ENCODE measurements at places on chromosomes 7 and 10.
A peak's percentile ranks its signal among the peaks of the same experiment; 100 is the strongest.

GRCh38 chr10:92265687-92266258 lies 25.1 kb downstream of the CPEB3 start:
- DNase-seq: no peak

- DNase-seq: no peak
These were observed 53.0 kb downstream of the PDZD8 start for GRCh38 chr10:117322260-117322659.

DNA sequence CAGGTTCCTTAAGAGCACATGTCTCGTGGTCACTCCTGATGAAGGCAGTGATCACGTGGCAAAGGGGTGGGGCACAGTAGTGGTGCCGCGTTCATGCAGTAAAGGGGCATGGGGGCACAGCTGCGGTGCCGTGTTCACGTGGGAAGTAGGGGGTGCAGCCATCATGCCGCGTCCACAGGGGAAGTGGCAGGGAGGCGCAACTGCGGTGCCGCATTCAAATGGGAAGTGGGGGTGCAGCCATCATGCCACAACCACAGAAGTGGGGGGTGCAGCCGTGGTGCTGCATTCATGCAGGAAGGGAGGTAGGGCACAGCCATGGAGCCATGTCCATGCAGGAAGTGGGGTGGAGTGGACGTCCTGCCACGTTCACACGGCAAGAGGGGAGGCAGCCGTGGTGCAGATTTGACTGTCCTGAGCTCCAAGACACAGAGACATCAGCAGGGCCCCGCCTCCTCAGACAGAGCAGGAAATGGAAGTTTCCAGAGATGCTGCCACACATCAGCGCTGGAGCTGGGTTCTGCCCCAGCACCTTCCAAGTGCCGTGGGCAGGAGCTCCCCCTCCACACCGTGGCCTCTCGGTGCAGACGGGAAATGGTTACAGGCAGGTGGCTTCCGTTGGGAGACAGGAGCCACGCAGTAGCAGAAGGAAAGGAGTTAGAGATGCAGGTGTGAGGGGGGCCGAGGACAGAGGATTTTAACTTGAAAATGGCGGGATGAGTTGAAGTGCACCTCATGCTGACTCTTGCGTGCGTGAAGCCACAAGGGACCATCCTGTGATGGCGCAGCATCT lies 95.0 kb upstream of the DDC start:
- no peak for DNase-seq

GRCh38 chr7:139071680-139072079 lies 35.8 kb upstream of the ZC3HAV1L start:
- no peak for DNase-seq

DNA sequence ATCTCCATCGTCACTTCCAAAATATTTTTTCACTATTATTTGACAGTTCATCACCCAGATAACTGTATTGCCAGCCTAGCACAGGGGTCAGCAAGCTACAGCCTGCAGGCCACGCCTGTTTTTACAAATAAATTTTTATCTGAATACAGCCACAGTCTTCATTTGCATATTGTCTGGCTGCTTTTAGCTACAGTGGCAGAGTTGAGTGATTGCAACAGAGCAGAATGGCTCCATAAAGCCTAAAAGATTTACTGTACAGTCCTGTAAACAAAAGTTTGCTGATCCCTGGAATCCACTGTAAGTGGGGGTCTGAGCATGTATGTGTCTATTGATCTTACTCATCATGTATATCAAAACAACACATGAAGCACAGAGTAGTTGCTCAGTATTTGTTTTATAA lies 45.9 kb upstream of the GNAI1 start:
- no peak for DNase-seq

GRCh38 chr10:36538953-36539586 lies 586.3 kb upstream of the ANKRD30A start:
- DNase-seq: peak; percentile 47

GRCh38 chr10:124741281-124741921 lies 2.8 kb downstream of the FAM53B start:
- DNase-seq: peak; percentile 17

GRCh38 chr7:138618933-138619332 lies 82.2 kb downstream of the SVOPL start:
- no peak for DNase-seq

DNA sequence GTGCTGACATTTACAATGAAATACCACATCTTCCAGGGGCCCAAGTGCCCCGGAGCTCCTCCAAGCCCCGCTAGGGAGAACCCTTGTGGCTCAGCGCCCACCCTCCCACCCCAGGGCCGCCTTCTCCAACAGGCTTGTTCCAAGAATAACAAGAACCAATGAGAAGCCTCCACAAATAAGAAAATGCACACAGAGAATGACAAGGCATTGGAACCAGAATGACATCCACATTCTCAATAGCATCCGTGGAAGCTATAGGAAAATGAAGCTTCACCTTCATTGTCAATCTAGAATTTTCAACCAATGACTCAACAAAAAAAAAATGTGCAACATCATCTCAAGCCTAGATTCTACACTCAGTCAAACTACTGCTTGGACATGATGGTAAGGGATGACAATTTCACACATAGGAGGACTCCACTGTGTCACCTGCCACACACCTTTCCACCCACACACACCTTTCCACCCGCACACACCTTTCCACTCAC lies 50.4 kb upstream of the PPP2R2D start:
- no peak for DNase-seq

DNA sequence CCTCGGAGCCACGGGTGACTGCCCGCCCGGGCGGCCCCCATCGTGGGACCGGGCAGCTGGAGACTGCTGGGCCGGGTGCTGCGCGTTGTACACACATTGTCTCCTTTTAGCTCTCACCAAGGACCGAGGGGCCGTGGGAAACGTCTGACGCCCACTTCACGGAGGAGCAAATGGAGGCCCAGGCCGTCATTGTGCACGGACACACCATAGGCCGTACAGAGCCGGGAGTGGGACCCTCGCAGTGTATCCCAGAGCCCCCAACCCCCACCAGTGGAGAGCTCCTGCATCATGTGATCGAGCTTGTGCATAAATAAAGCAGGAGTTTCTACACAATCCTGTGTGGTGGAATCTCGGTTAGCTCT lies 722 bp downstream of the DENND10 start:
- DNase-seq: no peak

DNA sequence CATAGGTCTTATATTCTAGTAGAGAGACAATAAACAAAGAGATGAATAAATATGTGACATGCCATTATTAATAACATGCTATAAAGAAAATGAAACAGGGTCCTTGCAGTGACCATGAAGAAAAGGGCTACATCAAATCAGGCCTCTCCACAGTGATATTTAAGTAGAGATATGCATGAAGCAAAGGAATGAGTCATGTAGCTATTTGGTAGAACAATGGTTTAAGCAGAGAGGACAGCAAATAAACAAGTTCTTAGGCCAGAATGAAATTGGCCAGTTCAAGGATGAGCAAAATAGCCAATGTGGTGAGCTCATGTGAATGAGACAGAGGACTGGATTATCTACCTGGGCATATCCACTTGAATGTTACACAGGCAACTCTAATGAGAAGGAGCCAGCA lies 172.2 kb upstream of the FERD3L start:
- no peak for DNase-seq
